ENCODE measurements at places on chromosomes 3 and 15. TPM values are rescaled to one million over a fixed set of nuclear protein-coding genes. Genes with fewer than 3 reads are reported as not detected.
A peak's percentile ranks its signal among the peaks of the same experiment; 100 is the strongest.

RFTN1 gene
- 110 TPM for total RNA-seq

DNA sequence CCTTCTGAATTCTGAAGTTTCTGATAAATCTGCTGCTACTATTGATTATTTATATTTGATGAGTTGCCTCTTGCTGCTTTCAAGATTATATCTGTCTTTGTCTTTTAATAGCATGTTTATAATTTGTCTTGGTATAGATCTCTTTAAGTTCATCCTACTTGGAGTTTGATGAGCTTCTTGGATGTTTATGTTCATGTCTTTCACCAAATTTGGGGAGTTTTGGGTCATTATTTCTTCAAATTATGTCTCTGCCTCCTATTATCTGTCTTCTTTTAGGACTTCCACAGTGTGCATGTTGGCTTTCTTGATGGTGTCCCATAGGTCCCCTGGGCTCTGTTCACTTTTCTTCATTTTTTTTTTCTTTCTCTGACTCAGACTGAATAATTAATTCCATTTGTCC lies 32.3 kb upstream of the EDEM1 start:
- H3K36me3 ChIP-seq: peaks cover 4% of the 10 kb centered on the region
- no peak overlapping the region for H3K4me3 ChIP-seq
- H3K27me3 ChIP-seq: no peaks in the 10 kb centered on the region
- peaks cover 4% of the 10 kb centered on the region for H3K4me1 ChIP-seq
- DNase-seq: no peak

- H3K4me1 ChIP-seq: no peaks in the 10 kb centered on the region
- no peak overlapping the region for H3K27ac ChIP-seq
- DNase-seq: no peak
- no peaks in the 10 kb centered on the region for H3K36me3 ChIP-seq
- H3K4me3 ChIP-seq: no peak overlapping the region
Observed at GRCh38 chr15:81235276-81236123, 38.8 kb downstream of the IL16 start.

- DNase-seq: no peak
- no peaks in the 10 kb centered on the region for H3K4me1 ChIP-seq
- no peaks in the 10 kb centered on the region for H3K36me3 ChIP-seq
- no peak overlapping the region for H3K4me3 ChIP-seq
Observed at GRCh38 chr3:3699816-3700633, 99.2 kb upstream of the LRRN1 start.

DNA sequence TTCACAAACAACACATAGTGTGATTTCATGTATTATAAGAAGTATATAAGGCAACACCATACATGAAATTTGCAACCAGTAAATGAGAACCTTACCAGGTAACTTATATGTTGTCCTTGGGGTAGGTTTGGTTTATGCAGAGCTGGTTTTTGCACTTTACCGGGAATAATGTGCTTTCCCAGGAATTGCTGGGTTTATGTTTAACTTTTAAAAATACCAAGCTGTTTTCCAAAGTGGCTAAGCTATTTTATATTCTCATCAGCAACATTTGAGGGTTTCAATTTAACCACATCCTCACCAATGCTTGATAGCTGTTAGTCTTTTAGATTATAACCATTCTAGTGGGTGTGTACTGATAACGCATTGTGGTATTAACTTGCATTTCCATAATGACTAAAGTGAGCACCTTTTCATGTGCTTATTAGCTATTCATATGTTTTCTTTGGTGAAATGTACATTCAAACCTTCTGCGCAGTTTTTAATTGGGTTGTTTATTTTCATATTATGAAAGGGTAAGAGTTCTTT lies 71.6 kb downstream of the KY start:
- DNase-seq: no peak
- H3K36me3 ChIP-seq: no peaks in the 10 kb centered on the region
- H3K4me1 ChIP-seq: no peaks in the 10 kb centered on the region

- H3K27me3 ChIP-seq: no peaks in the 10 kb centered on the region
- H3K27ac ChIP-seq: no peak overlapping the region
- H3K4me3 ChIP-seq: no peak overlapping the region
- peaks cover 6% of the 10 kb centered on the region for H3K4me1 ChIP-seq
Observed at GRCh38 chr3:17047162-17047561, 162.4 kb downstream of the PLCL2 start.

PLSCR2 gene
- not detected for total RNA-seq

PGBD4 gene
- total RNA-seq: 3.6 TPM

- H3K27me3 ChIP-seq: peaks cover 2% of the 10 kb centered on the region
- no peaks in the 10 kb centered on the region for H3K4me1 ChIP-seq
- H3K4me3 ChIP-seq: no peak overlapping the region
- H3K27ac ChIP-seq: no peak overlapping the region
- no peaks in the 10 kb centered on the region for H3K36me3 ChIP-seq
- DNase-seq: no peak
Observed at GRCh38 chr15:96312641-96313335, 17.7 kb upstream of the NR2F2 start.

CHRNB4 gene
- not detected for total RNA-seq

DNA sequence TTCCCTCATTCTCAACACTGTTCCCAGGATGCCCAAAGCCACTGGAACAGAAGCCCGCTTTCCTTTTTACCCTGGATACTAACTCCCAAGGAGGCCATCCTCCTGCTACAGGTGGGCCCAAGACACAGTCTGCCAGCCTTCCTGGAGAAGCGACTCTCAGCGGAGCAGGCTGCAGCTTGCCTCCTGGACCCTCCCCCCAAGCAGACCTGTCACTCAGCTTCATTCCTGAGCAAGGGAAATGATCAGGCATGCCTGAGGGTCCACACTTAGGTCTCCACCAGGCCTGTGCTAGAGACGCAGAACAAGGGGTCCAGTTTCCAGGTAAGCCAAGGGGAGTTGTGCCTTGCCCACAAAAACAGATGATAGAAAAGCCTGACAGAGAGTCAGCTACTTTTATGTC lies 62.8 kb downstream of the SLCO2A1 start:
- H3K4me1 ChIP-seq: no peaks in the 10 kb centered on the region
- H3K4me3 ChIP-seq: no peak overlapping the region
- no peak overlapping the region for H3K27ac ChIP-seq
- H3K36me3 ChIP-seq: no peaks in the 10 kb centered on the region
- DNase-seq: no peak
- no peaks in the 10 kb centered on the region for H3K27me3 ChIP-seq

CNTN4 gene
- total RNA-seq: not detected

DNA sequence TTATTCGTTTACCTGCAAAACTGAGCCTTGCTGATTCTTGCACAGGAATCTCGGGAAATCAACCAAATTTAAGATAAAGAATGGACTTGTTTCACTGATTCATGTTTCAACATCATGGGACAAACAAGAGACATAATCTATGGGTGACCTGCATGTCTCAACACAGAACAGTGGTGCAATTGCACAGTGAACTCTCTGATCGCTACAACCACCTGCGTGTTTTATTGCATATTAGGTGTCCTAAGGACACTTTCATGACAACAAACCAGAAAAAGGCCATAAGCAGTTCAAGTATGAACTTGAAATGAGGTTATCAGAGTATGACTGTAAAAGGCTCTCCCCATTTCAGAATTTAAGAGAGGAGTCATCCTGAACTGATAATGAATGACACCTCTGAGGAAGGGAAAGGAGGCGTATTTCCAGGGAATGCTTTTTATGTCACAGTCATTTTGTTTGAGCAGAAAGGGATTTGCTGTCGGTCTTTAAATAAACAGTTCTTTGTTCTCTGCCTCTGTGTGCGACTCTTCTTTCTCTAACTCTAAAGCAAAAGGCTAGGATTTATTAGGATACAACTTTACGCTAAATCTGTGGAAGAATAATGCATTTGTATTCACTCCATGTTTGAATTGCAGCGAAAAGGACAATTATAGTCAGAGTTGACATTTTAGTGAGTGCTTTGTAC lies 167.2 kb downstream of the RBMS3 start:
- no peaks in the 10 kb centered on the region for H3K27me3 ChIP-seq
- no peaks in the 10 kb centered on the region for H3K36me3 ChIP-seq
- DNase-seq: no peak
- H3K27ac ChIP-seq: no peak overlapping the region

GRCh38 chr3:49602049-49602554 lies 47.8 kb downstream of the BSN start:
- no peaks in the 10 kb centered on the region for H3K27me3 ChIP-seq
- H3K4me3 ChIP-seq: no peak overlapping the region
- DNase-seq: no peak
- H3K4me1 ChIP-seq: peaks cover 11% of the 10 kb centered on the region
- H3K36me3 ChIP-seq: no peaks in the 10 kb centered on the region
- no peak overlapping the region for H3K27ac ChIP-seq

DNA sequence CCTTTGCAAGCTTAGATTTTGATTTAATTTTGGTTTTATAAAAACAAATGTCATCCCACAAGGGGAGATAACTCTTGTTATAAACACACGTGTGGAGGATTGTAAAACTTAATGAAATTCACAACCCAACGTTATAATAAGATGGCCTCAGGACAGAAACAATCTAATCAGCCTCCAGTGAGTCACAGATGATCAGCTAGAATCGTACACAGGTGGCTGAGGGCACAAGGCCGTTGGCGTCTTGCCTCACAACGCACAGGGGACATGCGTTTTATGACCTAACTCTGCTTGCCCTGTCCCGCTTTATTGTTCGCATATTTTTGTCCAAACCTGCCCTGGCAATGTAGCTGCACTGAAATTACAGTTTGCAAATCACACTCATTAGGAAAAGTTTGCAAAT lies 121.9 kb upstream of the PDZRN3 start:
- no peaks in the 10 kb centered on the region for H3K36me3 ChIP-seq
- DNase-seq: no peak
- no peak overlapping the region for H3K27ac ChIP-seq

DNA sequence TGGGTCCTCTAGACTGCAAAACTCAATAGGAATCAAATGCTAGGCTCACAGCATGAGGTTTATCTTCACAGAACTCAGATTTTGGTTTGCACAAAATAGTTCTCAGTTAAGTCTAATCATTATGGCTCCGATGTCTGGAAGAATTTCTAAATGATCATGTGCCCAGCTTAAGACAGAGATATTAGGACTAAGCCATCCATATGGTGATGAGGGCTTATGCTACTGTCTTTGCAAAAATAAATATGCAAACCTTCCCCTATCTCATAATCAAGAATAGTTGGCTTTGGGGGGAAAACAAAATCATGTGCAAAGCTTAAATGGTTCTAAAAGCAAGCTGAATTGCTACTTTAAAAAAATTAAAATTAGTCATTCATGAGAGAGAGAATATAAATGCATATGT lies 96.5 kb downstream of the CFAP20DC start:
- no peaks in the 10 kb centered on the region for H3K36me3 ChIP-seq
- no peak overlapping the region for H3K4me3 ChIP-seq
- H3K4me1 ChIP-seq: no peaks in the 10 kb centered on the region

AHSG gene
- total RNA-seq: not detected

DNA sequence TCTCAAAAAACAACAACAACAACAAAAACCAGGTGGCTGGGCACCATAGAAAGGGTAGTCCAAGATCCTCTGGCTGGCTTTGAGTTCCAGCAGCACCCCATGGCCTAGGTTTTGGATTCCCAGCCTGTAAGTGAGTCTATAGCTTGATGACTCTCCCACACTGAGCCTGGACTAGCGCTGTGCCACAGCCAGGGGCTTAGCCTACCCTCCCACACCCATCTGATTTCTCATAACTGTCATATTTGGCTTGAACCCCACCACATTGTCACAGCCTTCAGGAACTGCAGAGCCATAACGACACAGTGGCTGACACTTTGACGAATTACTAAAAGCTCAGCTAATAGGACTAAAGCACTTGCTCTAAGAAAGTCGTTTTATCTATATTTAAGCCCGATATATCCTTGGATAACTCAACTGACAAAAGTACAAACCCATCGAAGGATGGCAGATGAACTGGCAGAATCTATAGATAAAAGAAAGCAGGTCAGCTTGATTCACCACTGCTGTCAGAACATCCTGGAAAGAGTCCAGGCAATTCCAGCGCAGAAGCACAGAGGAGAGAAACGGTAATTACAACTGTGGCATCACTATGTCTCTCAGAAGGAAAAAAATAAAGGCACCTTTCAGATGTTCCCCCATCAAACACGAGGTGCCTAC lies 62.1 kb downstream of the HOMER2 start:
- no peak overlapping the region for H3K27ac ChIP-seq
- no peak for DNase-seq
- H3K4me1 ChIP-seq: no peaks in the 10 kb centered on the region
- no peak overlapping the region for H3K4me3 ChIP-seq

- no peak overlapping the region for H3K4me3 ChIP-seq
- no peak overlapping the region for H3K27ac ChIP-seq
- H3K36me3 ChIP-seq: no peaks in the 10 kb centered on the region
- no peak for DNase-seq
- no peaks in the 10 kb centered on the region for H3K27me3 ChIP-seq
Observed at GRCh38 chr3:28853830-28854229, 427.0 kb upstream of the RBMS3 start.

MKRN3 gene
- 2.8 TPM for total RNA-seq

ZNF385D gene
- total RNA-seq: 2.7 TPM

GRCh38 chr15:69394556-69395282 lies 19.4 kb upstream of the KIF23 start:
- H3K36me3 ChIP-seq: no peaks in the 10 kb centered on the region
- no peak overlapping the region for H3K4me3 ChIP-seq
- no peak overlapping the region for H3K27ac ChIP-seq
- no peaks in the 10 kb centered on the region for H3K27me3 ChIP-seq
- DNase-seq: peak; percentile 74
- H3K4me1 ChIP-seq: peaks cover 5% of the 10 kb centered on the region

DNA sequence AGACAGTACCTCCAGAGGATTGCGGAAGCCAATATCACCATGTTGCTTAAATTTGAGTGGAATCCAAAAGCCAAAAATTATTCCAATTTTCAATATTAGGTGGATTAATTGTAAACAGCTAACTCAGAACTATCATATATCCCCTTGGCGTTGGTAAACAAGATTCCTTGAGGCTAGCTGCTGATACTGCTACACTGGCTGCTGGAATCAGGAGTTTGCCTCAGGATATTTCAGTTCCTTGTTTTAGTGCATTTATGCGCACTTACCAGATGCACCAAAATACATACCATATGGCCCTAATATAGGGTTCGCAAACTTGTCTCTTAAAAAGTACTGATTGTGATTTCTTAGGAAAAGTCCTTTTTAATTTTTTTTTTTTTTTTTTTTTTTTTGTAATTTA lies 605.2 kb upstream of the NAALADL2 start:
- H3K4me1 ChIP-seq: no peaks in the 10 kb centered on the region
- DNase-seq: no peak
- no peak overlapping the region for H3K27ac ChIP-seq
- no peaks in the 10 kb centered on the region for H3K27me3 ChIP-seq
- H3K36me3 ChIP-seq: no peaks in the 10 kb centered on the region
- no peak overlapping the region for H3K4me3 ChIP-seq

- DNase-seq: peak; percentile 54
- no peak overlapping the region for H3K4me3 ChIP-seq
- H3K36me3 ChIP-seq: no peaks in the 10 kb centered on the region
- H3K27me3 ChIP-seq: no peaks in the 10 kb centered on the region
- H3K4me1 ChIP-seq: no peaks in the 10 kb centered on the region
- H3K27ac ChIP-seq: no peak overlapping the region
Observed at GRCh38 chr3:110314512-110315114, 757.0 kb upstream of the NECTIN3 start.

LYZL4 gene
- total RNA-seq: not detected

FBXO45 gene
- total RNA-seq: 9.1 TPM

- no peak overlapping the region for H3K4me3 ChIP-seq
- H3K4me1 ChIP-seq: no peaks in the 10 kb centered on the region
- no peak for DNase-seq
- H3K27me3 ChIP-seq: no peaks in the 10 kb centered on the region
Observed at GRCh38 chr3:128667641-128668040, 17.0 kb upstream of the RPN1 start.

NR1I2 gene
- total RNA-seq: 0.20 TPM

- DNase-seq: no peak
- H3K4me1 ChIP-seq: no peaks in the 10 kb centered on the region
- H3K36me3 ChIP-seq: no peaks in the 10 kb centered on the region
- H3K4me3 ChIP-seq: no peak overlapping the region
- H3K27me3 ChIP-seq: no peaks in the 10 kb centered on the region
Observed at GRCh38 chr3:126954141-126954842, 28.6 kb upstream of the PLXNA1 start.

All from CD4-positive, CD25-positive, alpha-beta regulatory T cell (primary cell).